ENCODE measurements at places on chromosomes 3 and 15. TPM values are rescaled to one million over a fixed set of nuclear protein-coding genes. Genes with fewer than 3 reads are reported as not detected.

Gene WDR93
- not detected for total RNA-seq

Gene TMEM42
- total RNA-seq: 20.4 TPM

DNA sequence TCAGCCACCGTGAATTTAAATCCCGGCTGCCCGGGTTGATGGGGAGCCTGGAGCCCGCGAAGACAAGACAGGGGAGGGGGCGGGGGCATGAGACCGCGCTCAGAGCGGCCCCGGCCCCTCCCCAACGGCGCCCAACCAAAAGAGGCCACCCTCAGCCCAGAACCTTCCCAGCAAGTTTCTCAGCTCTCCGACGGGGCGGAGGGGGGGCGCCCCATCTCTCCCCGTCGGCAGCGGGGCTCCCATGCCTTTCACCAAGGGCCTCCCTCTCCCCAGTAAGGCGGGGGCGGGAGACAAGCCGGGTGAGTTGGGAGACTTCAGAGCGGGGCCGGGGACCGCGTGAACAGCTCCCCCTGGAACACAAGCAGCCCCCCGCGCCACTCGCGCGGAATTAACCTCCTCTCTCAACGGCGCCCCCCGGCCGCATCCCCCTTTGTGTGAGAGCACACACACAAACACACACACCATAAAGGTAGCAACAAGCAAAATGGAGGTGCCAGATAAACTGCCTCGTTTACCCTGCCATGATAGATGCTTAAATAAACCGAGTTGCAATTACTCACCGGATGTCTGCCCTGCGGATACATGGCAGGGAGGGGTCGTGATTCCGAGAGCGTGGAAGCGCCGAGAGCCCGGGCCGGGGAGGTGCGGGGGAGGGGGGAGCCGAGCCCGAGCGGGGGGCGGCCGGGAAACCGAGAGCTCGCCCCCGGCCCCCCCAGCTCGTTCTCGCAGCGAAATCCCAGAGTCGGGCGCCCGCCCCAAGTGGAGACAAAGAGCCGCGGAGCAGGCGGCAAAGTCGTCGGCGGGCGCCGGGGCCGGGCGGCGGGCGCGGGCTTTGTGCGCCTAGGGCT, 1.3 kb downstream of the TLE3 start:
- DNase-seq: peak; percentile 66

- no peak for DNase-seq
Measured at GRCh38 chr3:195746751-195747150, 26.0 kb downstream of the MUC20 start.

DNA sequence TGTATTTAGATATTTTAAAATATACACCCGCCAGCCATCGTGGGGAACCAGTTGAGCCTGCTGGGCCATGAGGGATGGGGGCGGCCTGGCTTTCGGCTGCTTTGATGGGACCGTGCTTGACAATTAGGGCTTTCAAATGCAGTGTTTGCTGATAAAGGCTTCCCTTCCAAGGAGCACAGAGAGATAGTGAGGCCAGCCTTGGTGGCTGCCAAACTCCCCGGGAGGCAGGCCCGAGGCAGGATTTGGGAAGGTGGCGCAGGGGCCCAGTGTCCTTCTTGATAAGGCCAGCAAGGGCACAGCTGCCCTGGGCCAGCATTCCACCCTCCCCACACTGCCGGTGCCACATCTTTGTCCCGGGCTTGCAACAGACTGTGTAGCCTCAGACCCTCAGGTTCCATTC, 75.6 kb downstream of the LINGO1 start:
- DNase-seq: no peak

DNA sequence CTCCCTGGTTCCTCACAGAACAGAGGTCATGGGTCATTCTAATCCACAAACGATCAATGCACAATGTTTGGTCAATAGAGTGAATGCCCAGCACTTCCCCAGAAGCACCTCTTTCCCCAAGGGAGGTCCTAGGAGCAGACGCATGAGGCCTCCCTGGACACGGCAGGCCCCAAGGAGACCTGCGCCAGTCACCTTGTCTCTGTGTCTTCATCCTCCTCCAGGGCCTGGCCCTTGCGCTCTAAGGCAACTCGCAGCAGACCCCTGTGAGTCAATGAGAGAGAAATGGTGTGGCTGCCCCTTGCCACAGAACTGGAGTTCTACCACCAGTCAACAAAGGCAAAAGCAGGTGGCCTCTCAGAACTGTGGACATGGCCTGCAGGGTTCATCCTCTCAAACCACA, 18.1 kb downstream of the ALS2CL start:
- DNase-seq: no peak

Gene LRRC3B
- total RNA-seq: 0.62 TPM

DNA sequence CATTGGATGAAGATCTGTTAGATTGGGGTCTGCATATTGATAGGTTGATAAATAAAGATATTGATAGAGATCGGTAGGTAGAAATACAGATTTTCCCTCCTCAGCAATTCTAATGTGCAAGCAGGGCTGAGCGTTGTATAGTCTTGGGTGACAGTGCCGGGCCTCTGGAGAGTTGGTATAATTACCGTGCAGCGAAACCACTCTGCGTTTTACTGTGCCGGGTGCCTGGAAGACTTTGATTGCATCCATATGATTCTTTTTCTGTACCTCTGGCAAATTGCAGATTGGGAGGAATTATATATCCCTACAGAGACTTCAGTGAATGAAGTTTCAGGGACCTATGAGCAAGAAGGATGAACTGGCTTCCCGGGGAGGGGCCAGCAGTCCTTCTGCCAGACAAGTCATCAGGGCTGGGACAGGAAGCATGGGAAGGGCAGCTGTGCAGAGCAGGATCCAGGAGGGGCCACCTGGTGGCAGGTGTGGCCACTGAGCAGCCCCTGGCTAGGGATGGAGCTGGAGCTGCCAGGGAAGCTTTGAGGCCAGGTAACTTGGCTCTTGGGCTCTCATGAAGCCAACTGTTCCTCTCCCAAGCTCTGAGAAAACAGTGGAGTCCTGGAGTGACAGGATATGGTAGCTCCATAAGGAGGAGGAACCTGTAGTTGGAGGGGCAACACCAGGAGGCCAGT, 132.5 kb downstream of the APBA2 start:
- DNase-seq: peak; percentile 84

GRCh38 chr3:129701161-129701560, 94.7 kb upstream of the PLXND1 start:
- no peak for DNase-seq

Gene ARL8B
- total RNA-seq: 30.7 TPM

DNA sequence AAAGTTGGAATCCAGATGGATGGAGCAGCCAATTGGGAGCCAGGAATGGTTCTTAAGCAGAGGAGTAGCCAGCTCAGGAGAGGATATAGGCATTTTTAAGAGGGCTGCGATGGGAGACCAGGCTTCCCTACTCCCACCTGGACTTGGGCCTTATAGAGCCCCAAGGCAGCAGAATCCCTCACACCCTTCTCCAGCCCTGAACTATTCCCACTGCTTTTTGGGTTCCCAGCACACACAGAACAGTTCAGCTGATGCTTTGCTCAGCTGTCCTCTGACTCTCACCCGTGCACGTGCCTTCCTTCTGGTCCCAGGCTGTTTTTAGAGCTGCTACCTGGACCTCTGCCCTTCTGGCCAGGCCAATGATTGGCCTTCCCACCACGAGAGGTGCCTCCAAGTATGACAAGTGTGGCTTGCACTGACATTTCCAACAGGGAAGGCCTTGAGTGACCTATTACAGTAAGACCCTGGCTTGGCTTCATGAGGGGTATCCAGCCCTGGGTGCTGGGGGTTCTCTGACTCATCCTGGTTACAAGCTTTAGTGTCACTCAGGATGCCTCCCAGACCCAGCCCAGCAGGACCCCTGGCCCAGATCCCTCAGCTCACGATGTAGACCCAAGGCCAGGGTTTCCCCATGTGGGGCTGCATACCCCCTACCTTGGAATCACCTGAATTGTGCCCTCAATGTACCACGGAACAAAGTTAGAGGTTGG, 25.2 kb downstream of the NOX5 start:
- no peak for DNase-seq

- DNase-seq: no peak
Measured at GRCh38 chr3:60708191-60708975, 542.9 kb downstream of the FHIT start.

Gene GUCA1C
- not detected for total RNA-seq

- peak; percentile 81 for DNase-seq
Measured at GRCh38 chr3:96813134-96813819, 1.1 kb upstream of the EPHA6 start.

GRCh38 chr3:28125342-28125741, 116.1 kb upstream of the CMC1 start:
- no peak for DNase-seq

DNA sequence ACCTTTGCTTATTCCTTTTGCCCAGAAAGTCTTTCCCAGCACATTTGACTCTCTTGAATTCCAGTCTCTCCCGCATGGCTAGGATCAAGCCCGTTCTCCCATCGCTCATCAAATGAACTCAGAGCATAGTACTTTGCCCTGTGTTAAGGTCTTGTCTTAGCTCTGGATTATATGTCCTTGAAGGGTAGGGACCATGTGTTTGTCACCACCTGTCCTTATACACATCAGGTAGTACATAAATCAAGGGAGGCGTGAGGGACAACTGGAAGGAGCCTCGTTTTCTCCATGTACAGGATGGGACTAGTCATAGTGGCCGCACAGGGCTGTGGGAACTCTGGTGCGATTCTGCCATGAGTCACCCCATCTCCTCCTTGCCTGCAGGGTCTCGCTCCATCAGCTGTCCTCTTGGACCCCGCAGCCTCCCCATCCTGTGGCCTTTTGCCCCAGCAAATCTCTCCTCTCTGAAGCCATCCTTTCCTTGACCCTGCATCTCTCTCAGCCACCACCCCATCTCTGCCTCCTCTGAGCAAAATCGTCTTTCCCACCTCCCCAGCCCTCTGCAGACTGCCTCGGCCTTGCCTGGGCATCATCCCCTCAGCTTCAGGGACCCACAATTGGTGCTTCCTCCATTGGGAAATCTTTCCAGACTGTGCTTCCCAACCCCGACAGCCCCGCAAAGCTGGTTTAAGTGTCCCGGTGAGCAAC, 33.4 kb upstream of the RAB6B start:
- DNase-seq: no peak

DNA sequence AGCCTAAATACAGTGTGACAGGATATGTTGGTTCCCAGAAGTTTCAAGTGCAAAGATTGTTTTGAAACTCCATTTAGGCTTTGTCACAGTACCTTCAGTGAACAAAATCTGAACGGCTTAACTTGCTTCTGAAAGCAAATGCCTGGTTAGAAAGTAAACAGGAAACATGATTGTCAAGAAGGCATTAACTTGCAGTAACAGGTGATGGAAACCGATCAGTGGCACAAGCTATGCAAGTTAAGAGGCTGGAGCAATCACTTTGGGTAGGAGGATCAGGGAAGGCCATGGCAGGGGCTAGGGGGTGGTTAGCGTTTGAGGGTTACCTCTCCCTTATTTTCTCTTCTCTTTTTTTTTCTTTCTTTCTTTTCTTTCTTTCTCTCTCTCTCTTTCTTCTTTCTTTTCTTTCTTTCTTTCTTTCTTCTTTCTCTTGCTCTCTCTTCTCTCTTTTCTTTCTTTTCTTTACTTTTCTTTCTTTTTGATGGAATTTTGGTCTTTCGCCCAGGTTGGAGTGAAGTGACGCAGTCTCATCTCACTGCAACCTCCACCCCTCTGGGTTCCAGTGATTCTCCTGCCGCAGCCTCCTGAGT, 2.4 kb downstream of the HYKK start:
- DNase-seq: no peak
